ENCODE measurements at places on chromosomes 7 and 10.
A peak's percentile ranks its signal among the peaks of the same experiment; 100 is the strongest.

DNA sequence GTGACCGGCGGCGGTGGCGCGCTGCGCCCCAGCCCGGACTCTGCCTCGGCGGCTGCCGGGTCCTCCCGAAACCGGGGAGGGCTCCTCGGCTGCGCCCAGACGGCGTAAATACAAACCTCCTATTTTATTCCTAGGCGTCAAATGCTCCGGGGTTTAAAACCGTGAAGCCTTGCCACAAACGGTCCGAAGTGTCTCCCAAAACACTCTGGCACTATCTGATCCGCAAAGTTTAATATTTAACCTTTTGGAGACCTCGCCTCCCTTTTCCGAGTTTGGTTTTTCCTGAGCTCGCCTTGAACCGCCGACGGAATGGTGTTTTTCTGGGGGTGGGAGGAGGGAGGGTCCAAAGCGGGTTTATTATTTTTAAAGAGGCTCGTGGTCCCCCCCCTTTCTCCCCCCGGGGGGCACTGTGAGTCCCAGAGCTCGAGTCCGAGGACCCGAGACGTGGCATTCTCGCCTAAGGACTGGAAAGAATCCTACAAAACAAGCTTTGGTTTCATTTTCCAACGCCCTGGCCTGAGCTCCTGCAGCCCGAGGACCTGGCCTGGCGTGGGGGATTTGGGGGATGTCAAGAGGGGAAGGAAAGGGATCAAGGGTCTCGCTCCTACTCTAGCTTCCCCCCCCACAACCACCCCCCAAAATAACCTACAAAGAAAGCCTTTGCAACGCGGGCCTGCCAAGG, 1.8 kb downstream of the TNRC18 start:
- DNase-seq, result no peak

DNA sequence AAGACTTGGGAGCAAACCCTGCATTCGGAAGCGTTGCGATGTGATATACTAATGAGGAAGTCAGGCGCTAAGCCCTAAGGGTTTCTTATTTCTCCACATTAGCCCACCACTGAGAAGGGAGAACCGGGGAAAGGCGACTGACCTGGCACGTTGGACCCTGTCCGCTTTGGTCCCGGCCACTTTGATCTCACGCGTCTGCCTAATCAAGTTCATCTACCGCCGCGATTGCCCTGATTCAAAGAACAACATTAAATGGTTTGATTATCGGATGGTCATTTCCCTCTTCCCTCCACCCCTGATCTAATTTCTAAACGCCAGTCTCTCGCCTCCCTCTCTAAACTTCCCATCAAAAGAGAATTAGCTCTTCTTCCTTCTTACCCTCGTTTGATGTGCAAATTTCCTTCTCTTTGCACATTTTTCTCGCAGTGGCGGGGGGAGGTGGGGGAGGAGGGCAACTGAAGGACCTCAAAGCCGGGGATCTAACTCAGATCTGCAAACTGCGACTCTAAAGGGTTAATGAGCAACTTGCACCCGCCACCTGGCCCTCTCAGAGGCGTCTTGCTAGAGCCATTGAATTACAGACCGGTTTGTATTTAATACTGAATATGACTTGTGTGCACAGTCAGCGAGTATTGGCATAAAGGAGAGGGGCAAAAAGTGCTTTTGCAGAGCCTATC, 687 bp upstream of the DKK1 start:
- DNase-seq, result no peak

GRCh38 chr10:31929261-31930022, 811 bp upstream of the ARHGAP12 start:
- no peak for DNase-seq

- no peak for DNase-seq
Observed at GRCh38 chr7:115924411-115924810, 106.2 kb downstream of the TFEC start.

- DNase-seq, result no peak
Observed at GRCh38 chr10:60446851-60447250, 57.2 kb upstream of the ANK3 start.

GRCh38 chr10:114576132-114576487, 82.0 kb downstream of the ABLIM1 start:
- no peak for DNase-seq

DNA sequence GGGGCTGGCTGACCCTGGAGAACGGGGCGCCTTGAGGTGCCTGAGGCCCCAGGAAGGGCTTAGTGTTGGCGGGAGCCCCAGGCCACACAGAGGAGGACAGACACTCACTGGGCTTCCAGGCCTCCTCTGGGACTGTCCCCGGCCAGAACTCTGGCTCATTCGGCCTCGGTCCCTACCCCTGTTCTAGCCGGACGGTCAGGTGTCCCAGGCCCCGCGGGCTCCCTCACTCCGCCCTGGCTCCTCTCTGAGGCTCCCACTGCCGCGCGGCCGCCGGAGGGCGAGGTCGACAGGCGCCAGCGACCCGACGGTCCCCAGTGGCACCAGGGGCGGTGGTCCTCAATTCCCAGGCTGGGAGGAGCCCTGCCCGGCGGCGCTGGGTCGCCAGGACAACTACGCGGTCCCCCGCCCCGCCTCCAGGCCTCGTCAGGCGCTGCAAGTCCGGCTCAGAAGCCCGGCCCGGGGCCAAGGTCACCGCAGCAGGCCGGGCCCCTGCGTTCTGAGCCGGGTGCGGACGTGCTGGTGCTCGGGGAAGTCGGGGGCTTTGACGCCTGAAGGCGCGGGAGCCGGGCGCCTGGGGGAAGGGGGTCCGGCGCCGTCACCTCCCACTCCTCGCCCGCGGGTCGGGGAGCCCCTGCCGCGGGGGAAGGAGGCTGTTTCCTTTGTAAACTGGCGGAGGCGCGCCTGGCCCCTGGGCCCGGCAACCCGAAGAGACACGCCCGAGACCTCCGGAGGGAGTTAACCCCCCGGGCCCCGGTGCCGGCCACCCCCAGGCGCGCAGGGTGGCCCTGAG, 1.1 kb upstream of the PWWP2B start:
- DNase-seq, result no peak

- no peak for DNase-seq
Observed at GRCh38 chr10:112834751-112835181, 115.3 kb upstream of the TCF7L2 start.

DNA sequence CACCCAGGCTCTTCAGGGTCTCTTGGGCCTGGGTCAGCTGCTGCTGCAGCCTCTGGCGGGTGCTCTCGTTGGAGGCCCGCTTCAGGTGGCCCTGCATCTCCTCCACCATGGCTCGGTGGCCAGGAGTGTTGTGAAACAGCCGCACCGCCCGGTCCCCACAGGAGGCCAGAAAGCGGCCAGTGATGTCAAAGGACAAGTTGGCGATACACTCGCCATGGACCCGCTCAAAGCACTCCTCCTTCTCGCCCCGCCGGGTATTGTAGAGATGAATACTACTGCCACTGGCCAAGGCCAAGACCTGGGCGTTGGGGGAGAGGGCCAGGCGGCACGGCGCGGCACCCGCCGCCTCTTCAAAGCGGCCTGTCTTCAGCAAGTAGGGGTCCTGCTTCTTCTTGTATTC, 7.9 kb downstream of the TBL2 start:
- DNase-seq, result no peak

DNA sequence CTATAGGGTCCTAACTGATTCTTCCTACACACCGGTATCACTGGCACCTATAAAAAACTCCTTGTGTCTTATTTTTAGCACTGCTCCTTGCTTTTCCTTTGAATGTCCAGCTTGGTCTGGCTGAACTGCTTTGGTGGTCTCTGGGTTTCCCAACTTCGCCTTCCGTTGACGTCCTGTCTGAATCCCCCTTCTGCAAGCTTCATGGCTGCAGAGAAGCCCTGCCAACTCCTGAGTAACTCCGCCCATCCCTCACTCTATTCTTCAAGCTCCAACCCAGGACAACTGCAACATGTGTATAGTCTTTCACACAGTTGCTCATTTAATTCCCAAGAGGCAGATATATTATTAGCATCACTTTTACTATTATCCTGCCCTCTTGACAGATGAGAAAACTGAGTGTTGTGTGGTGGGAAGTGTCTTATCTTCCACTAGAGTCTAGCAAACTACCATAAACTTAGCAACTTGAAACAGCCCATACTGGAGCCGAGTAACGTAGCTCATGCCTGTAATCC, 40.9 kb downstream of the MTURN start:
- no peak for DNase-seq

DNA sequence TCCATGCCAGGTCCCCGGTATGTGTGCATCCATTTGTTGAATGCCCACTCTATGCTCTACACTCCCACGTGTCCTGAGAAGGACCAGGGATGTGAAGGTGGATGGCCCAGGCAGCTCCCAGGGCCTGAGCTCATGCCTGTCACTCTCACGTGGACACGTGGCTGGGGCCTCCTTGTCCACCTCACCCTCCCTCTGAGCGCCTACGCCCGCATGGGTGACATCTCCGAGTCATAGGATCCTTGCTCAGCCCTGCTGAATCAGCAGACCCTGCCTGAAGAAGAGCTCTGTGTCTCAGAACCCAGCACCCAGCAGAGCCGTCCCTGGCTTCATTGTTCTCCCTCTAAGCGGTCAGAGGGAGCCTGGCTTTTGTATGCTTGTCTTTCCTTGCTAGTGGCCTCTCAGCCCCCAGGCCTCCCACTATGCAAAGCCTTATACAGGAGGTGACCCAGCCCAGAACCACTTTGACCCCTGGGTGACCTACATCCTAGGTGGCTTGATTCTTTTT, 107.9 kb upstream of the PPIF start:
- no peak for DNase-seq

DNA sequence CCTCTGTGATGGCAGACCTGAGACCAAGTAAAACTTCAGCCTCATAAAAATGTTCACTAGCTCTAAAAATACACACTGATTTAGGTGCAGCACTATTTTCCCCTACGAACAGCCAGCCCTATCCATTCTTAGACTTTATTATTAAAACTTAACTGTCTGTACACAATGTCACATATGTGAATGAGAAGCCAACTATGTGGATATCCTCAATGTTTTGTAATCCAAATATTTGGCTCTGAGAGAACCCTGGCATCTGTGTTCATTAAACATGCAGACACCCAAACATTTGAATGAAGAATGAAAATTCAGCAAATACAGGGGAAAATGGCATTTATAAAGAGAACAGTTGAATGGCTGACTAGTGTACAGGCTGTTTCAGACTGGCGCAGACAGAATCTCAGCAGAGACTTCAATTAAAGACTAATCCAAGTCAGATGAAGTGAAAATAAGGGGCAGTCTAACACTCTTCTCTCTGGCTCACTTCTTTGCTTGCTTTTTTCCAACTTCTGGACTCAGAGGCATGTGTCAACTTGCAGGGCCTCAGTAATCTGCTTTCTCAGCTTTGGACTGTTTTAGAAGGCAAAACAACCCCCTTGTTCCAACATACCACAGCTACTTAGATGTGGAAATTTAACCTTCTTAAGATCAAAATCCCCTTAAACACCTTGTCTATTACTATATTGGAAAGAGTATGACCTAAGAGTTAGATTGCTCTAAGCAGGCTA, 47.4 kb upstream of the FAM180A start:
- DNase-seq, result no peak

DNA sequence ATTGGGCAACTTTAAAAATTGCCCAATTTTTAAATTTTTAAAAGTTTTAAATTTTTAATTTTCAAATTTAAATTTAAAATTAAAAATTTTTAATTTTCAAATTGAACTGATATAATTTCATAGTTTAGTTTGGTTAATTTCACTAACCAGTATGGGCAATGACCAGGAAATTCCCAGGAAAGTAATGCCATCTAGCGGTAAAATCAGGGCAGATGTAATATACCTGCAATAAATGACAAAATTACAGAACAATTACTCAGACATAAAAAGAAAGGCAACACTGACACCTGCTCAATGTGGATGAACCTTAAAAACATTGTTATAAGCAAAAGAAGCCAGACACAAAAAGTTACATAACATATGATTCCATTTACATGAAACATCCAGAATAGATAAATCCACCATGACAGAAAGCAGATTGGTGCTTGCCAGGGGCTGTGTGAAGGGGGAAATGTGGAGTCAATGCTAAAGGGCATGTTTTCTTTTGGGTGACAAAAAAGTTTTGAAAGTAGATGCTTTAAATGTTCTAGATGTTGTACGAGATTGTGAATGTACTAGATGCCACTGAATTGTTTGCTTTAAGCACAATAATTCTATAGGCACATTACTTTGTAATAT, 28.6 kb upstream of the SLC16A12 start:
- DNase-seq, result no peak

DNA sequence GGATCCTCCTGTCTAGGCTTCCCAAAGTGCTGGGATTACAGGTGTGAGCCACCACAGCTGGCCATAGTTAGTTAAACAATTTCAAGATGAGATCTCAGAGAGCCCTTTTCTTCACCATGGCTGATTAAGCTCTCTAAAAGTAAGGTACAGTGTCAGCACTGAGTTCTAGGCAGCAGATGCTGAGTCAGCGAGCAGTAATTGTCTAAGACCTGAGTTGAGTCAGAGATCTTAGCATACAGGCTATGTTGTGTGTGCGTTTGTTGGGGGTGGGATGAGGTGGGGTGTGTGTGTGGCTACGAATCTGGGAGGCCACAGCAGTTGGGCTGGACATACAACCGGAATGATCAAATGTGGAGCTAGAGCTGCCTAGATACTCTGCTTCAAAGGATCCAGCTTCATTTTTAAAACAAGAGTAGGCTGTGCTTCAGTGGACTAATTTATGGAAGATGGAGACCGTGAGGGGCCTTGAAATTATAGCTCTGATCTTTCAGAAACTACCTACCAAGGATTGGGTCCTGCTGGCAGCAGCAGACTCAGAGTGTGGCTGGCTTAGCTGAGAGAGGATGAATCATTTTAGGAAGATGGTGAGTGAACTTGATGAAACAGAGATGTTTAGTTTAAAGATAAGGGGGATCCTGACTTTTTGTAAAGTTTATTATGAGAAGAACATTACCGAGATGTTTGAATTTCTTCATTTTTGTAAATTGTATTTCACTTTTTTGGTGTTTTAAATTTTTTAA, 17.5 kb upstream of the MTPN start:
- no peak for DNase-seq

DNA sequence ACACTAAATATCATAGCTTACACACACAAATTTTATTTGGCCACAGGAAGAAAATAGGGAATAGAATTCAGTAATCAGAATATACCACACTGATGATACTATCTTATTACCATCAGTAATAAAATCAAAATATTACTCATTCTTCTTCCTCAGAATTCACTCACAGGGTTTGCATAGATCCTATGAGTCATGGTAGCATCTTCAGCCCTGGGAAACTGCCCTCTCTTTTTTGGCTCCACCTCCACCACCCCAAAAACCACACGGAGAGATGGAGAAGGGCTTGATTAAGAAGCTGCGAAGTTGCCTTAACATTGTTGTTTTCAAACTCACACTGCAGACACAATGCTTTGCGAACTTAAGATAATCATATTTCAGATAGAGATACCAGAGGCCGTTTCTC, 154.1 kb upstream of the AHR start:
- peak; percentile 49 for DNase-seq
